WERI-Rb-1 (cell line): ENCODE measurements at places on chromosomes 13 and 19.

DNA sequence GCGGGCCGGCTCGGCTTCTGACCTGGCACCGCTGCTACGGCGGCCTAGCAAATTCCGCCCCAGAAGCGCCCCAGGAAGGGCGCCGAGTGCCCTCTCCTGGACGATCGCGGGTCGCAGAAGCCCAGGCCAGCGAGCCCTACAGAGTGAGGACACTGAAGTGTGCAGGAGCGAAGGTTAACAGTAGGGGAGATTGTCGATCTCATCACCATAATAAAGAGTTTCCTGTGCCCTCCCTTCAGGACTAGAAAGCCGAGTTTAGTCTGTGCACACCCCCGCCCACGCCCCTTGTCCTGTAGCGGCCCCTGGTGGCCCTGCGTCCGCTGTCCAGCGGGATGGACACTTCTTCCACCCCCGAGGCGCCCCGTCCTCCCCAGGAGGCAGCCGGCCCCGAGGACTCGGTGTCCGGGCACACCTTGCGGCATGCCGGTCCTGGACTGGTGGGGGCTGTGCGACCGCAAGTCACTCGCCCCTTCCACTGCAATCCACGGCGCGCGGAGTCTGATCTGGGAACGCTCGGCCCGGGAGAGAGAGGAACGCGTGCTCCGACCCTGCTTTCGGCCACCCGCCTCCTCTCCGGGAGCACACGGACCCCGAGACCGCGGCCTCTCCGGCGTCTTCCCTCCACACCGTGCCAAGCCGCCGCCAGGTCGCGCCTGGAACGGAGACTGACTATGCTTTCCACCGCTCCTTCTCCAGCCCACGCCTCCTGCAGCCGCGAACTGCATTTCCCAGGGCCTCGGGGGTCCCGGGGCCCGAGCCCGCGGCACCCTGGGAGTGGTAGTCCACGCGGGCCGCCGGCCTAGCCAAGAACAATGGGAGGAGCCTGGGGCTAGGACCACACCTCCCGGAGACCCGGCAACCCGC lies 770 bp upstream of the KMT2B start:
- peak; percentile 92 for DNase-seq

- DNase-seq: no peak
Measured at GRCh38 chr19:16328824-16329482, 4.3 kb downstream of the KLF2 start.

DNA sequence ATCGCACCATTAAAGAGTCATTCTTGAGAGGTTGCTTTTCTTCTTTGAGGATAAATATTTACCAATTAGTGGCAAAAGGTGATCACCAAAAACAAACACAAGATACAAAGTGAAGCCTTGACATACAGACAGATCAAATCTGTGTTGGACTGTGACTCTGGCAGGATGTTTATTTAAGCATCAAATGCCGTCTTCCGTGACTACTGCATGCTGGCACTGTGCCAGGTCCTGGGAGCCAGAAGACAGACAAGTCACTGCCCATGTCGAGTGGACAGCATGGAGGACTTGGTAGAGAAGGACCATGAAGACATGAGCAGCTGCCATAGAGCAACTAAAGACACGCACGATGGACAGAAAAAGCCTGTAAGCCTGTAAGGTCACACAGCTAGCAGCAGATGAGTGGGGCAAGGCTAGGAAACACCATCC lies 92.8 kb upstream of the FARP1 start:
- DNase-seq: no peak

DNA sequence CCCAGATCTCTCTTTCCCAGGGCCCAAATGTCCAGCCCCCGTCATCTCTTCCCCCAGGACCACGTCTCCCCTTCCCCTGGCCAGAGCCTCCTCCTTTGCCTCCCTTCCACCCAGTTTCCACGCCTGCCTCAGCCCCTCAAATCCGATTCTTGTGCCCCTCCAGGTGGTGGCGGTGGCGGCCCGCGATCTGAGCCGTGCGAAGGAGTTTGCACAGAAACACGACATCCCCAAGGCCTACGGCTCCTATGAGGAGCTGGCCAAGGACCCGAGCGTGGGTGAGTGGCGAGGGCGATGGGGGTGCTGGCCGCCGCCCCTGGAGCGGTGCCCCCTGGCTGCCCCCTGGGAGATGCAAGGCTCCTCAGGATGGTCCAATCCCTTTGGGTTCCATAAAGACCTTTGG lies 1.3 kb downstream of the DHDH start:
- DNase-seq: peak; percentile 43

DNA sequence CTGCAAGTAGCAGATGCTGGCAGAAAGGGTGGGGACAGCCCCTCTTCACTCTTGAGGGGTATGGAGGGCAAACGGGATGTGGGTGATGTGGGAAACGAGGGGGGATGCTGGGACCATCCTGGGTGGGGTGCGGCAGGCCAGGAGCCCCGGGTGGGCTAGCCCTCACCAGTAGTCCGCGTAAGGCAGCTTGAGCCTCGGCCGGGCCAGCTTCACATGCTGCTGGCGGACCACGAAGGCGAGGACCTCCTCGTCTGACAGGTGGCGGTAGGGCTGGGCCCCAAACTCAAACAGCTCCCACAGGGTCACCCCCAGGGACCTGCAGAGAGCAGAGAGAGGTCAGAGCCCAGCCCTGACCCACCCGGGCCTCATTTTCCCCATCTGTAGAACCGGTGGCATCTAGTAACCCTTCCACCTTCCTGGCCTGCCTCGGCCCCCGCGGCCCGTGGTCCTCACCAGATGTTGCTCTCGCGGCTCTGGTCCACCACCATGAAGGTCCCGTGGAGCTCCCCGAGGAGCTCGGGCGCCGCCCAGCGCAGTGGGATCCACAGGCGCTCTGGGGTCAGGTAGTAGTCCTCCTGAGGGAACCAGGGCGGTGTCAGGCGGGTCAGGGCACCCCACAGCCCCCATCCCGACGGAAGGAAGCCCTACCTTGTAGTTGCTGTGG lies 10.7 kb downstream of the LMTK3 start:
- DNase-seq: no peak

DNA sequence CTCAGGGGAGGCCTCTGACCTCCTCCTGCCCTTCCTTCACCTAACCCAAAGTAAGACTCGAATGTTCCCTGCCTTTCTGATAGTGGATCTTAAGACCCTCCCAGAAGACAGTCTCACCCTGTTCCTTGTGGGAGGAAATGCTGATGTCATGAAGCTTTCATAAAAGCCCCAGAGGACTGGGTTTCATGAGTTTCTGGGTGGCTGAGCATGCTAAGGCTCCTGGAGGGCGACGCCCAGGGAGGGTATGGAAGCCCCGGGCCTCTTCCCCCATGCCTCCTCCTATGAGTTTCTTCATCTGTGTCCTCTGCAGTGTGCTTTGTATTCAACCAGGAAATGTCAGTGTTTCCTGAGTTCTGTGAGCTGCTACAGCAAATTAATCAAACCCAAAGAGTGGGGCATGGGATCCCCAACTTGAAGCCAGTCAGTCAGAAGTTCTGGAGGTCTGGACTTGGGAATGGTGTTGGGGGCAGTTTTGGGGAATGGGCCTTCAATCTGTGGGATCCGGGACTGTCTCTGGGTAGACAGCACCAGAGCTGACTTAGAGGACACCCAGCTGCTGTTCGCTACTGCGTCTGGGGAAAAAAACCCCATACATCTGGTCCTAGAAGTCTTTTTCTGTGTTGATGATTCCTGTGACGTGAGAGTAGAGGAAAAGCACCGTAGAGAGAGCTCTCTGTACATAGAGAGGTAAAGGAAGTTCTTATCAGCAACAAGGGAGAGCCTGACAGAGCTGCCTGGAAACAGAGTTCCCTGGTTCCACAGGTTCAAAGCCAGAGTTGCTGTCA lies 2.0 kb upstream of the LILRB2 start:
- no peak for DNase-seq

GRCh38 chr13:110299283-110299840 lies 7.6 kb downstream of the COL4A1 start:
- no peak for DNase-seq

DNA sequence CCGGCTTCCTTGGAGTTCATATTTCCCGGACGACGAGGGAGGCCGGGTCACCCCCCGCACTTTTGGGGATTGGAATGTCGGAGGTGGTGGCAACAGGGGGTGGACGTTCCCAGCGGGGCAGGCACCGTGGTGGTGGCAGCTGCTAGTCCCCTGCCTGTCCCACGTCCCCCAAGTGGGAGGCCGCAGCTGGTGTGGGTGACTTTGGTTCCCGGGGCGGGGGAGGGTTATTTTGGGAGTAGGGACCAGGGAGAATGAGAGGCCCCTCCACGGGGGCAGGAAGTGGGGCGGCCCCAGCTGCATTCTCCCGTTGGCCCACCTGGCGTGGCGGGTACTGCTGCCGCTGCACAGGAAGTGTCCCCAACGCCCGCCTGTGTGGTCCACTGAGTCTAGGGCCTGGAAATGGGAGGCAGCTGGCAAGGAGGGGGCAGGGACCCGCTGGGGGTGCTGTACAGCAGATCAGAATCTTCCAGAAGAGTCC lies 11.1 kb upstream of the PLIN3 start:
- DNase-seq: no peak

DNA sequence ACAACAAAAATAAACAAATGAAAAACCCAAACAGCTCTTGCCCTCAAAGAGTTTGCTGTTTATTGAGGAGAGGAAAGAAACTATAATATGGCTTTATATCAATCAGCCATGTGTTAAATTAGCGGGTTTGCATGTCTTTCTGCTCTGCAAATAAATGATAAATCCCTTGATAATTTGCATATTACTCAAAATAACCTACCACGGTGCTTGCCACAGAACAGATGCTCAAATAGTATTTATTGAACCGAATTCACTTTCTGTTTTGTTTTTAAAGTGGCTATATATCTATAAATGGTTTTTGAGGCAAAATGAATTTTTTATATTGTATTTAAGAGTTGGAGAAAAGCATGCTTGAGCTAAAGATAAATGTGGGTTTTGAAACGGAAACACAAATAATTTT lies 428.1 kb downstream of the ITGBL1 start:
- DNase-seq: no peak

- peak; percentile 31 for DNase-seq
Measured at GRCh38 chr19:38143847-38144246, 80.2 kb downstream of the DPF1 start.

DNA sequence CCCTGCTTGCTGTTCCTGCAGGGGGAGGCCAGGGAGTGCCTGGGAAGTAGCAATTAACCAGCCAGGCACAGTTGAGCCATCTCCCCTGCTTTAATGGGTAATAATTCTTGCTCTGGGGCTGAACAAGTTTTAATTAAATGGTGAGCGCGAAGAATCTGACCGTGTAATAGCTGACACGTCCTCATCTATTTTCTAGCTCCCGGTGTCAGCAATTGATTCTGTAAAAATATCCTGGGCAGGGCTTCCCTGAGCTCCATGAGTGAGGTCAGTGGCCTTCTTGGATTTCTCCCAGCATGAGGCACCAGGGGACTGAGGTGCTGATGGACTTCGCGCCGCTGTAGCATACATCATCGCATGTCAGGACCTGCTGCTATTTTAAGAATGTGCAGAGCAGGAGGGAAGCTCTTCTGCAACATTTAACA lies 26.9 kb downstream of the SIPA1L3 start:
- DNase-seq: no peak

GRCh38 chr19:5963855-5964254 lies 14.1 kb downstream of the RANBP3 start:
- DNase-seq: no peak

- DNase-seq: no peak
Measured at GRCh38 chr19:45547965-45548609, 36.5 kb downstream of the OPA3 start.

- DNase-seq: no peak
Measured at GRCh38 chr13:77535448-77535847, at the start of gene SCEL. Gene SCEL, plus strand, starts transcription at chr13:77535706. Its CDS starts 20,170 bp downstream, at chr13:77555876.

GRCh38 chr19:4097501-4097900 lies 26.4 kb downstream of the MAP2K2 start:
- no peak for DNase-seq

- no peak for DNase-seq
Measured at GRCh38 chr13:80901111-80901510, 560.2 kb upstream of the SPRY2 start.

GRCh38 chr13:99656092-99656745 lies 154.9 kb downstream of the TM9SF2 start:
- DNase-seq: peak; percentile 93

DNA sequence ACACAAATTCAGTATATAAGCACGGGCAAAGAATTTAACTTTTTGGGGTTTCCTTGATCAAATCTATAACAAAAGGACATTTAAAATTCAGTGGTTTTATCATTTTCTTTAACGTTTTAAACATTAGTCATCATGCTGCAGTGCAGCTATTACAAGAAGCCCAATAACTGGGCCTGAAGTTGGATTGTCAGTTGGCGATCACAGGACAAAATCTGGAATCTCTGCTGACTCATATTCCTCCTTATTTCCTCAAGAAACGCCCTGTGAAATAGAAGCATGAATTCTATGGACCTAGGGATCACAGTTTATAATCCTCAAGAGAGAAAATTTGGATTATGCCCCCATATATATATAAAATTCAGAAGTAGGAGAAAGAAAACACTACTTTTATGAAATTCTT lies 971.6 kb upstream of the MIR17HG start:
- DNase-seq: no peak

DNA sequence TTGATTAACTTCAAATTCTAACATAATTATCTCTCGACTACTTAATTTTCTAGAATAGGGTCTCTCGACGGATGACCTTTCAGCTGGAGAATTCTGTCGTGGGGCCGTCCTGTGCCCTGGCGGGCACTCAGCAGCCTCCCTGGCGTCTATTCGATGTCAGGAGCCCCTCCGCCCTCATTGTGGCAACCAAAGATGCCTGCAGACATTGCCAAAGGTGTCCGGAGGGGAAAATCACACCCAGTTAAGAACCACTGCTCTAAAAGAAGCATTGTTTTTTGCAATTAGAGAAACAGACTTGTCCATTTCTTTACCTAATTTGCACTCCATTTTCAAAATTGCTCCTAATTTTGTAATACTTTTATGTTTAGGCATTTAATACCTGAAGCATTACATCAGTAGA lies 79.2 kb upstream of the ARHGEF7 start:
- no peak for DNase-seq
